ENCODE measurements at places on chromosomes 4 and X. TPM values are rescaled to one million over a fixed set of nuclear protein-coding genes. Genes with fewer than 3 reads are reported as not detected.

The CYTL1 gene
- total RNA-seq, result 103 TPM

- DNase-seq, result no peak
These were observed 108.4 kb downstream of the GUCY2F start for GRCh38 chrX:109373468-109373867.

- no peak for DNase-seq
These were observed 836.5 kb upstream of the HTR2C start for GRCh38 chrX:113747274-113747973.

GRCh38 chr4:8101213-8102075 is 57.2 kb downstream of the ABLIM2 start:
- DNase-seq, result no peak

The TMEM165 gene
- total RNA-seq, result 104 TPM

DNA sequence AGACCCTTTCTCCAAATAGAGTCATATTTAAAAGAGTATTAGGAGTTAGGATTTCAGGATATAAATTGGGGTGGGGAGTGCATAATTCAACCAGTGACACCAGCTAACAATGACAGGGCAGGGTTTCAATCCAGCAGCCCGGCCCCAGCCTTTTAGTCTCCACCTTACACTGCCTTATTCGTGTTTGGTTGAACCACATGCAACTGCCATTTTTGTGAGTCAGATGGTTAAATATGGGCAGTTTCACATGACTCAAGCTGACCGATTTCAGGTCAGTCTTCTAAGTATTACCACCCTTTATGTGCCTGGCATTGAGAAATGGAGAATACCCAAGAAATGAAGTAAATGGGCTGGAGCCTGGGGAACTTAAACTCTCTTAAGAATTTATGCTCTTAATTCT is 102.8 kb downstream of the STOX2 start:
- DNase-seq, result no peak

The FGB gene
- total RNA-seq, result 1.2 TPM

DNA sequence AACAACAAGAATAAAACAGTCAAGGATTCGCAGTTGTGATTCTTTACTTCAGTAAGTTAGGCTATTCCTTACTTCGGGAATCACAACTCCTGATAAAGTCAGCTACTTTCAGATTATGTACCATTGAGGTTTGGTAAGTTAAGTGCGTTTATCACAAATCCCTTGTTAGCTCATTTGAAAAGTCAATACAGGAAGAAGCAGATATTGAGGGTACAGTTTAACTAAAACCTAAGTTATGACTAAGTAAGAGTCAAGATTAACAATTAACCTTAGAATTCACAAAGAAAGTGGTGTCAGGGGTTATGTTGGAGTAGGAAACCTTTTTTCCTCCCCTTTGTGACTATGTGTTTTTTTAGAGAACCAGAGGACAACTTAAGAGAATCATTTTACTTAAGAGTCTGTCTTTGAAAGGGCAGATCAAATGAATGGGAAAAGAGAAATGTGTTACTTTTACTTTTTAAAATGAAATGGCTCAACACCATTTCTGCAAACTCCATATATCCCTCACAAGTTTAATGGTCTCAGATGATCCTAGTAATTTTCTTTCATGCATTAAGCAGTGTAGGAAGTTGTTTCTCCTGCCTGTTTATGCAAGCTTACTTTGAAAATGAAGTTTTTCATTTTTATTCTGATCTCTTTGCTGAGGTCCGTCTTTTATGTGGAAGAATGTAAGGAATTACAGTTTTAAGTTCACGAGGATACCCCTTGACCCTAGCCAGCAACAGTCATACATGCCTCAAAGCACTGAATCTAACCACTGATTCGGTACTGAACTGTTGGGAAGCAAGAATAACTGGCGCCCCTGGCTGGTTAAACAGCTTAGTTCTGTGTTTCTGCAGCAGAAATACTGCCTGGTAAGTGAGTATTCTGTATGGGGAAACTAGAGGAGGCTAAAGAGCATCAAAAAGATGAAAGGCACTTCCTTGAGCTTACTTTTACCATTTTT is 211.7 kb downstream of the SLC4A4 start:
- DNase-seq, result no peak

All from H4 (cell line).